ENCODE measurements at places on chromosomes 12 and 14.

DNA sequence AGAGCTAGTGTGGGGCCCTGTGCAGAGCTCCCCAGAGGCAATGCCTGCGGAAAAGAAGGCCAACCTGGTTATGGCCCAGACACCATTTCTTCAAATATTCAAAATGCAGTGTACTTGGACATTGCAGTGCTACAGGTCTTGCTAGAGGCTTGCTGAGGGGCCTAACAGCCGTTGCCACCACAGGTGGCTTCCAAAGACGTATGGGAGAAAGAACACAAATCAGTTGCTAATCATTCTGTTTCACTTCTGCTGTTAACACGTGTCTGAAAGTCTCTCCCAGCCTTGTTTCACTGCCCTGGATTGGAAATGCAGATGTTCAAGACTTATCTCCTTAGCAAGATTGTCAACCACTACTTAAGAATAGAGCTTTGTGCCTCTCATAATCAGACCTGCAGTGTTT, 925.9 kb downstream of the GALC start:
- DNase-seq = no peak

DNA sequence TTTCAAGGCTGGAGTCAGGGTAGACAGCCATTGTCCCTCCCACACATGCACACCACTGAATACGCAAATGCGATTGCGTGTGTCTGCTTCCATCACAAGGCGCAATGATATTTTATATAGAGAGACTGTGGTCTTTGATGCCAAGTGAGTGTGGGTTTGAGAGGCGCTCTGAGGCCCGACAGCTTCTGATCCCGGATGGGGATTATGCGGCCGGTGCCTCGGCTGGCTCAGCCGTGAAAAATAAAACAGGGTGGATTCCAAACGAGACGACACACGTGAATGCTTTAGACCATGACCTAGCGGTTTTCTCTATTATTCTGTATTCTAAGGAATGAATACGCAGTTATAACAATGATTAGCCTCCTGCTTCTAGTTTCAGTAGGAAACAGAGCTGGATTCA, 72.5 kb downstream of the TMEM132D start:
- no peak for DNase-seq

- no peak for DNase-seq
Measured at GRCh38 chr12:65069336-65069735, 51.8 kb downstream of the WIF1 start.

DNA sequence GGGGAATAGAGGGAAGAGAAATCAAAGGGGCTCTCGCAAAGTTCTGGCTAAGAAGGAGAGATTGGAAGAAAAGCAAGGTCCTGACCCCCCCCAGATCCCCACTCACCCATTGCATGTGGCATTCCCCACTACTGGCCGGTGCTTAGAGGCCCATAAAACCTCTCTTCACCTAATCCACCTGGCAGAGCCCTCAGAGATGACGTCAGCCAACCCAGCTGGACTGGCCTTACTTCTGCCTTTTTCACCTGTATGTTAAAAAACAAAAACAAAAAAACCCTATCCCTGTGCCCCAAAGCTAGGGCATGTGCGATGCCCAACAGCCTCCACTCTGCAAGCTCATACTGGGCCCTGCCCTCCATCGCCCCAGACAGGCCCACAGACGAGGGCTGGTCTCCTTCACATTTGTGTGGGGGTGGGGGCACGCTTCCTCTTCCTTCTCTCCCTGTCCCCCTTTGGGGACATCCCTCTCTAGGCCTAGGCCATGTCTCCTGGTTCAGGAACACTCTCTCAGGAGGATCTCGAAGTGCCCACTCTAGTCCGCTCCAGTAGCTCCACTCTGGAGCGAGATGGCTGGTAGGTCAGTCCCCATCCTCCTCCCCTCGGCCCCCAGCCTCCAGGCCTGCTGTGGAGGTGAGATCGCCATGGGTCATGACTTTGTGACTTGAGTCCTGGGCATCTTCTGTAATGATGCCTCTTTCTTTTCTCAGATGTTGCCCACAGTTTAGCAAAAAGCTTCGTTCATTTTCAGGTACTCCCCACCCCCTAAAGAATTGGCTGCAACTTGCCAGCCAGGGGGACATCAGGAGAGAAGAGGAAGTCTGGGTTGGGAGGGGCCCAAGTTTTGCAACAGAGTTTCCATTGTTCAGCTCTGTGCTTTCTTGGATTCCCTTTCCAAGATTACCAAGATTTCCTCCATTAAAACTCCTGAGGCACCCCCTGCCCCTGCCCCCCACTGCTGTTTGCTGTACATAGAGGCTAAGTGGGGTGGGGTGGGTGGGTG, 37.0 kb downstream of the FIGNL2 start:
- DNase-seq = no peak

GRCh38 chr12:23775208-23775607, 174.3 kb downstream of the SOX5 start:
- no peak for DNase-seq

DNA sequence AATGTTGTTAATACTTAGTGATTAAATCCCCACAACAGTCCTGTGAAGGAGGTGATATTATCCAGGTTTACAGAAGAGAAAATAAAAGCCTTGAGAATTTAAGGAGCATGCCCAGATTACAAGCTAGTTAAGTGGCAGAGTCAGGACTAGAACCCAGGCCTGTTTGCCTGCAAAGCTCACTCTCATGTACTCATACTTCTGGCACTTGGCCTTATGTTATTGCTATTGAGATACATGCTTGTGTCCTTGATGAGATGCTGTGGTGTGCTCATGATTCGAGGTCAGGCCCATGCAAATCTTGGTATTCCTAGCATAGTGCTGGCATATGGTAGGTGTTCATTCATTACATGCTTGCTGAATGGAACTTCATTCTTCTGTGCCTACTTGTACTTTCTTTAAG, 7.6 kb upstream of the EID3 start:
- DNase-seq = no peak

DNA sequence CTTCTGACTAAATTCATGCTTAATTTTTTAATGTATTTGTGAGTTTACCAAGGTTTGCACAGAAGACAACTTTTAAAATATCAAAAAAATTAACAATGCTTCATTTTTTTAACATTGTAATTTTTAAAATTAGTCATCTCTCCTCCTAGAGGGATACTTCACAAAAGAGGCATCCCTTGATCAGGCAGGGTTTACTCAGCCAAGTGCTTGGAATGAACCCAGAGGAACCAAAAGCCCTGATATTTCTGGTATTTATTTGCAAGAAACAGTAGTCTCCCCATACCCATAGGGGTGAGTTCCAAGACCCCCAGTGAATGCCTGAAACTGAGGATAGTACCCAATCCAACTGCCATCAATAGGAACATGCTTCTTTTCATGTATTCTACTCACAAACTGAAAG, 52.5 kb downstream of the GARIN6 start:
- no peak for DNase-seq

- no peak for DNase-seq
Measured at GRCh38 chr12:21925296-21925913, 15.8 kb downstream of the ABCC9 start.

All from AG08396 (cell line).